CD4-positive, CD25-positive, alpha-beta regulatory T cell (primary cell): ENCODE measurements at places on chromosomes 1 and 21. TPM values are rescaled to one million over a fixed set of nuclear protein-coding genes. Genes with fewer than 3 reads are reported as not detected.

HNRNPCL4 gene
- polyA plus RNA-seq = not detected

OLFML3 gene
- polyA plus RNA-seq = not detected

- DNase-seq = no peak
Measured at GRCh38 chr1:115537415-115537814, 104.4 kb upstream of the VANGL1 start.

S100A7 gene
- polyA plus RNA-seq = not detected

TRAPPC3 gene
- 129 TPM for polyA plus RNA-seq

- no peak for DNase-seq
Measured at GRCh38 chr1:197976368-197976767, 59.2 kb downstream of the LHX9 start.

DNA sequence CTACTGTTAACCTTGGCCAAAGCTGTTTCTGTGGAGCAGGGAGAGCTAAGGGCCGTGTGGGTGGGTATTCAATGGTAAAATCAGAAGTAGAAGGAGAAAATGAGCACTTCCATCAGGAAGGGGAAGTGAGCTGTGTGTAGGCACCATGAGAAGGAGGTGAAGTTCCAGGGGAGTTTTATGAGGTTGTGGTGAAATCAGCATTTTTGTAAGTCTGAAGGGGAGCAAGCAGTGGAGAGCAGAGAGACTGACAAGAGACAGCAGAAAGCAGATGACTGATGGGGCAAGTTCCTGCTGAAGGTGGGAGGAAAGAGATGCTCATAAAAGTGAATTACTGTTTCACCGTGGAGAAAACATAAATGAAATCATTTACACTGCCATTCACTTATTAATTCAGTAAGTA, 2.7 kb upstream of the GPR88 start:
- DNase-seq = no peak

HYI gene
- polyA plus RNA-seq = 1.4 TPM

DISP3 gene
- 0.33 TPM for polyA plus RNA-seq

DNA sequence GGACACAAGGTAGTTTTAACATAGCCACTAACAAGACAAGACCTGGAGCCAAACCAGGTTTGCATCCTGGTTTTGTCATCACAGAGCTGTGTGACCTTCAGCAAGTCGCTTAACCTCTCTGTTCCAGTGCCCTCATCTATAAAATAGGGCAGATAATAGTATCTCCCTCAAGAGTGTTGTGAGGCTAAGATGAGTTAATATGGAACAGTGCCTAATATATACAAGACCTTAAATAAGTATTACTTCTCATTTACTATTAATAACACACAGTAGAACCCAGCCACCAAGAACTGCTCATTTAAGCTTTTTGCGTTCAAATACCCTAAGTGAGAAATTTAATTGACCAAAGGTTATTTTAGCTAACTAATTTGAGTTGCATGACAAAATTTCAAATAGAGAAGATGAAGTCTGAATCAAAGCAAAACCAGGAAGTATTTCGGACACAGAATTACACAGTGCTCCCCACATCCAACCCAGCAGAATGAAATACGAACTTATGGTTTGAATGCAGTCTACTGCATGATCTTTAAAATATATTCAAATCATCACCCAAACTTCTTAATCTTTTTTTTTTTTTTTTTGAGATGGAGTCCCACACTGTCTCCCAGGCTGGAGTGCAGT, 123.9 kb upstream of the KRTAP19-8 start:
- no peak for DNase-seq

DNA sequence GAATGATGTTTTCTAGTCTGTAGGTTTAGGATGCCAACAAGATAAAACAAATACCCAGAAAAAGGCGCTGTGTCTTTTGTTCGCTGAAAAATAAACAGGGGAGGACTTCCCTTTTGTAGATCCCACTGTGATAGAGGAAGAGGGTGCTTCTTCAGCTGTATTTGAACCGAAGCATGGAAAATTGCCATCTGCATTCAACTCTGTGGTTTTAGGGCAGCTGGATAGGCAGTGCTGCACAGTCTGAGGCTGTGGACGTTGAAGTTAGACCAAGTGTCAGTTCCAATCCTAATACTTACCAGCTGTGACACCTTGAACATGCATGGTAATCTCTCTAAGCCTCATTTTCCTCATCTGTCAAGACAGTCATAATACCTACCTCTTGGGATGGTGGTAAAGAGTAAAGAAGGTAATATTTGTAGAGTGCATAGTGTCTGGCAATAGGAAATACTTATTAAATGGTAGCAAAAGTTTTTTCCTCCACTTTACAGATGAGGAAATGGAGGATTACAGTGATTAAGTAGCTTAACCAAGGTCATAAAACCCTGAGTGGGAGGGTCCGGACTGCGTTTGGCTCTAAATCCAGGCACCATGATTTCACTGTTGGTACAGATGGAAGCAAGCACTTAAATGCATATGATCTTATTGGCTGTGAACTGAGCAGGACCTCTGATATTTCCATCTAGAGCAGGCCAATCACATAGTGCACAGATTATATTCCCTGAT, 48.5 kb downstream of the UTP25 start:
- DNase-seq = no peak

GRCh38 chr1:215718575-215719287, 151.6 kb downstream of the KCTD3 start:
- no peak for DNase-seq

DNA sequence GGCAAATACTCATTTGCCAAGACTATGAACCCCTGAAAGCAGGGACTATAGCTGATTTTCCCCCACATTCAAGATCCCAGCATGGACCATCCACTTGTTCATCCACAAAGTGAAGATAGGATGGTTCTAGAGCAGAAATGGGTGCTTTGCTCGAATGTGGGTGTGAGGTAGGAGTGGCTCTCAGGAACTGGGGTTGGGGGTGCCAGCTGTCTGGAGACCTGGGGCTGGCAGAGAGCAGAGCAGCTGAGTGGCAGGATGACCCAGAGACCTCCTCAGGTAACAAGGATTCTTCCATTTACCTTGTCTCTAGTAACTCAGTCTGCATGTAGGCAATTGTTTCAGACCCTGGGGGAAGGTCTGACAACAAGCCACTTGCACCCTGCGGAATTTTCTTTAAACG, 6.0 kb downstream of the S100A9 start:
- no peak for DNase-seq

GRCh38 chr1:96559181-96559580, 162.4 kb upstream of the PTBP2 start:
- no peak for DNase-seq

- peak; percentile 12 for DNase-seq
Measured at GRCh38 chr21:35478161-35479064, 429.3 kb upstream of the RUNX1 start.

TMEM200B gene
- not detected for polyA plus RNA-seq

- no peak for DNase-seq
Measured at GRCh38 chr1:79744746-79745145, 738.2 kb upstream of the ADGRL4 start.

C1orf87 gene
- polyA plus RNA-seq = not detected

- DNase-seq = no peak
Measured at GRCh38 chr1:160850993-160851392, 11.7 kb downstream of the CD244 start.

LCE1D gene
- not detected for polyA plus RNA-seq

DNA sequence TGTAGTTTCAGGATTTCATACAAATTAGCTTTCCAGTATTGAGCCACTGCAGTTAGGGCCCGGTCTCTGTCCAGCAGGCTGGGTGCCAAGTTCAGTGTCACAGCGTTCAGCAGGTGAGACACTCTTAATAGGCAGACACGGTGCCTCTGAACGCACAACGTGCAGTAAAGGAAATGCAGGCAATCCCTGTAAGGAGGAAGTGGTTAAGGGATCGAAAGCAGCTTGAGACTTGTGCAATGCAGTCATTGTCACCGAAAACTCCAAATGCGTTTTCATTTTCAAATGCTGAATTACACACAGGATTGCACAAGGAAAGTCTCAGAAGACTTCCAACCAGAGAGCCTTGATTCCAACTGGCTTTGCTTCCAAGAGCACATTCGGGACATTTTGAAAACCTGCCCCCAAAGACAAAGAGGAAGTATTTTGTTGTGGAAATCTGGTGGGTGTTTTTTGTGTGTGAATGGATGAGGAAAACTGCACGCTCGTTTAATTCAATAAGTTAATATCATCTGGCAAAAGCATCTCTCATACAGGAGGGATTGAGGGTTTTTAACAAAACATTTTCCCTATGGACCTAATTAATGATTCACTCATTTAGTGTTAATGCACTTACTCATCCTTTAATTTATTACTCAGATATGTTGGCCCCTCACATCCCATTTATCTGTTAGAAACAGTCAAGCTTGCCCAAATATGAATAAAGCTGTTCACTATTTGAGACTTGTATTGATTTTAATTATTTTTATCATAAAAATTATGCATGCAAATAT, 61.6 kb downstream of the PTGS2 start:
- no peak for DNase-seq

OXCT2 gene
- not detected for polyA plus RNA-seq

DNA sequence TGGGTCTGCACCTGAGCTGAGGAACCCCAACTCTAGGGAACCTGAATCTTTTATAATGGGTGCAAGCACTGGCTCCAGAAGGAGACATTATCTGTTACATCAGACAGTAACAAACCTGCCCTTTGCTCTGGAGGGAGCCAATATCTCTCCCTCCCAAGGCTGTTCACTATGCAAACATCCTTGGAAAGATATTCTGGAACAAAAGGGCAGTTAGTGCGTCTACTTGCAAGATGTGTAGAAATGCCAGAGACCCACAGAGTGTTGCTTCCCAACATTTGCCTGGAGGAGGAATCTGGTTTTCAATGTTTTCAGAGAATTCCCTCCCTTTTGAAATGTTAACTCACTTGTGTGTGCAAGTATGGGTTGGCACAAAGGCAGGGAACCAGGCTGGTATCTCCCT, 31.9 kb downstream of the UMODL1 start:
- no peak for DNase-seq

DNA sequence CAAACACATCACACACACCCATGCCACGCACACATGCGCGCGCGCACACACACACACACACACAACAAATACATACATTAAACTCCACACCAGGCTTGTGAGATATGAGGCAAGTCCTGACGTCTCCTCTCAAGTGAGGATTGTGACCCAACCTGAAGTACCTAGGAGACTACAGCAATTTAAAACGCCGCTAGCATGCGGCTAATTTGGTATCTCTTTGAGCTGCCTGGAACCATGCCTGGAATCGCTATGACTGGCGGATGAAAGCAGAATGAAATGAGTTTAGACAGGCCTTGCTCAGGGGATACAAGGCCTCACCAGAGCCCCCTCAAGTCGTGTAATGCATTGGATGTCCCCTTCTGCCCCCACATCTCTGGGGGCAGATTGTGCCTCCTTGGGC, 1.6 kb upstream of the RAB7B start:
- no peak for DNase-seq

DNA sequence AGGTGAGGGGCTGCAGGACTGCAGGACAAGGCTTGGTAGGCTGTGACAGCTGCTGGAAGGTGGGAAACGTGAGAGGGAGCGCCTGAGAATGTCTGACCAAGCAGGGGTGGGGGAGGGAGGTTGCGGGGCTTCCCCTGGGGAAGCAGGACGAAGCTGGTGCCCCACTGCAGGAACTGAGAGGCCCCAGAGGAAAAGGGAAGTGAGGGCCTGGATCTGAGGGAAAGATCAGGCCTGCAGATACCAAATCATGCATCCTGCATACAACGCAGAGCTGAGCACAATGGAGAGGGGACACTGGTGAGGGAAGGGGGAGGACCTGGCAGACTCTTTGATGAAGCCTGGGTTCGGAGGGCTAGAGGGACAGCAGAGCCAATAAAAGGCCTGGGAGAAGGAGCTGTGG, 65.7 kb upstream of the BACE2 start:
- DNase-seq = no peak

SEMA6C gene
- 0.76 TPM for polyA plus RNA-seq

AK5 gene
- polyA plus RNA-seq = 22.5 TPM

DNA sequence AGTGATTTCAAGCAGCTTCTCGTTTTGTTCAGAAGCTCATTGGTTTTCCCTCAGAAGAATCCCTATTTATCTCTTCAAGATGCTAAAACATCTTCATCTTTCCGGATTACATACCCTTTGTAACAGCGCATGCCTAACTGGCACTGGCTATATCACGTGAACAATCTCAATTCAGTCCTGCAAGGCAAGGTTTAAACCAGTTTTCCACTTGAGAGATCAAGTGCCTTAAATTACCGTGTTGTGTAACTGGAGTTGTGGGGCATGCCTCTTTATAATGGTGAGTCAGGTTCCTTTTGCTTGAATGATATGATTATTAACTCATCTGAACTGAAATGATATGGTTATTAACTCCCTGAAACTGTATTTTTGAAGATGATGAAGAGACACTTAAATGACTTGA, 11.0 kb upstream of the ZFP69B start:
- DNase-seq = no peak

DNA sequence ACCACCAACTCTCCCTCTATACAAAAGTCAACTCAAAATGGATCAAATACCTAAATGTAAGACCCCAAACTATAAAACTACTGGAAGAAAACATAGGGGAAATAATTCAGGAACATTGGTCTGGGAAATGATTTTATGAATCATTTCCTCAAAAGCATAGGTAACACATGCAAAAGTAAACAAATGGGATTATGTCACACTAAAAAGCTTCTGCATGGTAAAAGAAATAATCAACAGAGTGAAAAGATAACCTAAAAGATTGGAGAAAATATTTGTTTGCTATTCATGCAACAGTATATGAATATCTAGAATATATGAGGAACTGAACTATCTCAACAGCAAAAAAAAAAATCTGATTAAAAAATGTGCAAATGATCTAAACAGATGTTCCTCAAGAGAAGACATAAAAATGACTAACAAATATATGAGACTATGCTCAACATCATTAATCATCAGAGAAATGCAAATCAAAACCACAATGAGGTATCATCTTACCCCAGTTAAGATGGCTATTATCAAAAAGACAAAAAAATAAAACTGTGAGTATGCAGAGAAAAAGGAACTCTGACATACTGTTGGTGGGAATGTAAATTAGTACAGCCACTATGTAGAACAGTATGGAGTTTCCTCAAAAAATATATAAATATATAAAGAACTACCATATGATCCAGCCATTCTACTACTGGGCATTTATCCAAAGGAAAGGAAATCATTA, 47.8 kb downstream of the VCAM1 start:
- no peak for DNase-seq

SH3D21 gene
- polyA plus RNA-seq = 0.26 TPM

DNA sequence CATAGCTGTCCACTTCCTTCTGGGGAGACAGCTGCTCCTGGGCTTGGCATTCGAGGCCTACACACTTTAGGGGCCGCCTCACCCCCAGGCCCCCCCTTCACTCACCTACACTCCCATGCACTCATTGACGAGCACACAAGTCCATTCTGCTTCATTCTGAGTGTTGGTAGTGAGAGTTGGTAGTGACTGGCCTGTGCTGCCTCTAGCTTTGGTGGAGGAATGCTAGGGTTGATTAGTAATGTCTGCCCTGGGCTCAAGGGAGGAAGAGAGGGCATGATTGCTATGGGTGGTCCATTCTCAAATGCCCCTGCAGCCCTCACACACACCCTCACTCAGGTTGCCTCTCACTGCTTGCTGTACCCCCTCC, 30.4 kb downstream of the TRIM11 start:
- DNase-seq = no peak

- DNase-seq = no peak
Measured at GRCh38 chr1:60090655-60091054, 17.1 kb upstream of the C1orf87 start.

SDC3 gene
- polyA plus RNA-seq = not detected

TNNI3K gene
- polyA plus RNA-seq = not detected

GRCh38 chr1:18175530-18176377, 68.2 kb downstream of the IGSF21 start:
- DNase-seq = no peak

GRCh38 chr1:233085566-233085965, 135.2 kb downstream of the NTPCR start:
- DNase-seq = no peak

GRCh38 chr1:11957897-11958296, 22.3 kb upstream of the MFN2 start:
- no peak for DNase-seq

NGF gene
- not detected for polyA plus RNA-seq
